ENCODE measurements at places on chromosomes 3 and 15.

DNA sequence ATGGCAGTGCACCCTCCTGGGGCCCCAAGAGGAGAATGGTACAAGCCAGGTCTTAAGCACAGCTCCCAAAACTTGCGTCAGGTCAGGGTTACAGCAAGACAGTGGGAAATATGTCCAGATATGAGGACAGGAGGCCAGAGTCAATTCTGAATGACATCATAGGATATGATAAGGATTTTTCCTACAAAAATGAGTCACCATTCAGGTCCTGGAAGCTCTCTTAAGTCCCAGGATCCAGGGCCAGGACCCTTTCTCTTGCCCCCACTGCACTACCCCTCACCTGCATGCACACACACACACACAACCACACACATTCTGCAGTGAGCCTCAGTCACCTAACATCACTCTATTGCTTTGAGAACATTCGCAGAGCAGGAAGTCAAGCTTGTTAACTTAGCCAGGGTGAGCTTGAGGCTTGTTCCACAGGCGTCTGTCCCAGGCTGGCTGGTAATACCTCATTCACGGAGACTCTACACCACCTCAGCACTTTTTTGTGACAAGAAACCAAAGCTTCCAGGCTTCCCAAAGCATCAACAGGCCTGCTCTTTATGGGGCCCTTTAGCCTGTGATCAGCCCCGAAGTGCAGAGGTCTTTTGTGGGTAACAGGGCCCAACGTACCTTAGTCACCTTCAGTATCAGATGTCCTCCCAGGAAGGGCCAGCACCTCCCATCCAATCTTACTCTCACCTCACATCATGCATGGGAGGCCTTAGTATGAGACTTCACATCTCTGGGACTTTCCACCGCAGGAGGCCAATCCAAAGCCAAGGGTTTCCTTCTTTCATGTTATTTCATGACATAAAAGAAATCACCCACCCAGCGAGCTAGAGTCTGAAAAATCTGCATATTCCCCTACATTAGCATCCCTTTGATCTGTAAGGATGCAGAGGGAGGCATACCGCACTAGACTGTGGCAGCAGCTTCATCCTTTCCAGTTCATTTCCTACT lies 74.0 kb upstream of the LIPC start:
- no peak for DNase-seq
- no peaks in the 10 kb centered on the region for H3K36me3 ChIP-seq
- H3K4me3 ChIP-seq = no peak overlapping the region

DNA sequence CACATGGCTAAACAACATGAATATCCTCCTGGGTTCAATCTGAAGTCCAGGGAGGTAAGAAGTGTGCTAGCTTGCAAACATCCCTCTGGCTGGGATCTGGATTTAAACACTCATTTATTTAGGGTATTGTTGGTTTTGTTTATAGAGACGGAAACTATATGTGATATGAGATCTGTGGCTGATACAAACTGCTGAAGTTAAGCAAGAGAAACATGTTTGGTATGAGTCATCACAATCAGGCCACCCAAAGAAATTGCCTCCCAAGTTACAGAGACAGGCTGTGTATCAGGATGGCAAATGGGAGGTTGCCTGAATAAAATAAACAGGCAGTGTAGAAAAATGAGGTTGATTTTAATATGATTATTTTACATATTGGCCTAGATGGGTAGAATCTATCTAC lies 562.1 kb downstream of the IGSF11 start:
- no peaks in the 10 kb centered on the region for H3K27me3 ChIP-seq
- no peak for DNase-seq
- no peaks in the 10 kb centered on the region for H3K36me3 ChIP-seq
- H3K4me3 ChIP-seq = no peak overlapping the region
- no peaks in the 10 kb centered on the region for H3K4me1 ChIP-seq

DNA sequence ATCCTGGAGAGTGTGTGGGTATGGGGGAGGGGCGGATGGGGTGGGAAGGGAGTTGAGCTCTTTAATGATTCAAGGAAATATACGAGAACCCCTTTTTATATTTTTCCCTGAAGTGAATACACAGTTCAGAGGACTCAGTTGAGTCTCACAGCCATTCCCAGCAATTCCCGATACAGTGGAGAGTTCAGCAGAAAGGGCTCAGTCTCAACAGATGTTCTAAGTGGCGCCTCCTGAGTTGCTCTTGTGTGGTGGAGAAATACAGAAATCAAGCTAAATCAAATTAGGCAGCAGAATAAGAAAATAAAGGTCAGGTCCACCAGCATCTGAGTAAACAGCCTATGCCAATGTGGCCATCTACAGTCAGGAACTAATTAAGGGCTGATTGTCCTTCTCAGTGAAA lies 372.1 kb downstream of the NR2F2 start:
- DNase-seq = no peak
- peaks cover 10% of the 10 kb centered on the region for H3K27me3 ChIP-seq
- no peaks in the 10 kb centered on the region for H3K4me1 ChIP-seq
- no peak overlapping the region for H3K4me3 ChIP-seq
- no peak overlapping the region for H3K27ac ChIP-seq

DNA sequence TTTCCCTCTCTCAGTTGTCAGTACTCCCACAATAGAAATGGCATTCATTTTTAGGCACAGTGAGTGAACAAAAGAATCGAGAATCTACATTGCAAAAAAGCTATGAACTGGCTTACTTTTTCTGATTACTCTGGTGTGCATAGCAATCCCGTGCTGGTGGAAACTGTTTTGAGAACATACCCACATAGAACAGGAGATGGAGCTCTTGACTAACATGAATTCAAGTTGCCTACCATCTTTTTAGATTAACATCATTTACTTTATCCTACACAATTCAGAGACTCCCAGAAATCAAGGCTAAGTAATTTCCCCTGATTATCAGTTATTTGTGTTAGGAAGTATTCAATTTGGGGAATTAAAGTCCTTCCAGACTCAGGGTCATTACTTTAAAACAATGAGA lies 326.6 kb downstream of the ARPP21 start:
- no peak overlapping the region for H3K4me3 ChIP-seq
- H3K4me1 ChIP-seq = no peaks in the 10 kb centered on the region
- no peaks in the 10 kb centered on the region for H3K36me3 ChIP-seq
- H3K27ac ChIP-seq = no peak overlapping the region
- H3K27me3 ChIP-seq = no peaks in the 10 kb centered on the region

DNA sequence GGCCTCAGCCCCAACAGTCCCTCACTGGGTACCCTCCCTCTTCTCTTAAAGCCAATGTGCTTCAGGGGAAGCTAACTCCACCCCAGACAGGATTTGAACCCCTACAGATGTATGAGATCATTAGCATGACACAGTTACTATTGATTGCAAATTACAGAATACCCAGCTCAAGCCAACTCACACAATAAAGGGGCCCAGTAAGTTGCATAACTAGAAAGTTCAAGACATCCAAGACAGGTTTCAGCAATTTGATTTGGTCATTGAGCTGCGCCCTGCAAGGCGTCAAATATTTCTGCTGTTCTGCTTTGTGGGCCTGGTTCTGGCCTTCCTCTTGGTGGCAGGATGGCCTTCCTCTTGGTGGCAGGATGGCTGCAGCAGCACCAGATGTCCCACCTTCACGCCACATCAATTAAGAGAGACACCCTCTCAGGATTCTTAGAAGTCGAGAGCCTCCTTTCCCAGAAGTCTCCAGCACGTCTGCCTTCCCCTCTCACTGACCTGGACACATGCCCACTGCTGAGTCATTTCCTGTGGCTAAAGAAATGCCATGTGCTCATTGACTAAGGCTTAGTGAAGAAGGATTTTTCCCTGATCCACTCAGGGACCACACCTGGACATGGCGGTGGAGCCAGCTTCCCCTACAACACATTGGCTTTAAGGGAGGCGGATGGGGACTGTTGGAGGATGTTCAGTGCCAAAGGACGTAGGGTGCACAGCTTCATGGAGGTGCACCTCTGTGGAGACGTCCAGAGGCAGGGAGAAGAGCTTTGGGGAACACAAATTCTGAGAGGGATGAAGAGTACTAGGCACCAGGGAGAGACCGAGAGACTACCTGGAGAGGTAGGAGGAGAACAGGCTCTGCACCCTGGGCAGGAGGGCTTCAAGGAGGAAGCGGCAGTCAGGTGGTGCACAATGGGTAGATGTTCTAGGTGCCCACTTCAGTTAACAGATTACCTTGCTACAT lies 49.1 kb downstream of the DNASE1L3 start:
- H3K4me1 ChIP-seq = peaks cover 18% of the 10 kb centered on the region
- DNase-seq = no peak
- no peak overlapping the region for H3K4me3 ChIP-seq
- H3K27me3 ChIP-seq = no peaks in the 10 kb centered on the region
- no peak overlapping the region for H3K27ac ChIP-seq

DNA sequence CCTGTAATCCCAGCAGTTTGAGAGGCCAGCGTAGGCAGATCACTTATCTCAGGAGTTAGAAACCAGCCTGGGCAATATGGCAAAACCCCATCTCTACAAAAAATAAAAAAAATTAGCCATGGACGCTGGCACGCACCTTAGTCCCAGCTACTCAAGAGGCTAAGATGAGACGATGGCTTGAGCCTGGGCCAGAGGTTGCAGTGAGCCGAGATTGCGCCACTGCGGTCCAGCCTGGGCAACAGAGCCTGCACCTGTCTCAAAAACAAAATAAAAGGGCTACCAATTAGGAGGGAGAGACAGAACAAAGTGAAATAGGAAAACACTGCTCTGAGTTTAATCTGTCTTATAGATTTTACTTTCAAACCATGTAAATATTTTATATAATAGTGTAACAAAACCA lies 33.8 kb downstream of the MSL2 start:
- no peaks in the 10 kb centered on the region for H3K36me3 ChIP-seq
- no peak overlapping the region for H3K27ac ChIP-seq
- no peak overlapping the region for H3K4me3 ChIP-seq
- no peak for DNase-seq

DNA sequence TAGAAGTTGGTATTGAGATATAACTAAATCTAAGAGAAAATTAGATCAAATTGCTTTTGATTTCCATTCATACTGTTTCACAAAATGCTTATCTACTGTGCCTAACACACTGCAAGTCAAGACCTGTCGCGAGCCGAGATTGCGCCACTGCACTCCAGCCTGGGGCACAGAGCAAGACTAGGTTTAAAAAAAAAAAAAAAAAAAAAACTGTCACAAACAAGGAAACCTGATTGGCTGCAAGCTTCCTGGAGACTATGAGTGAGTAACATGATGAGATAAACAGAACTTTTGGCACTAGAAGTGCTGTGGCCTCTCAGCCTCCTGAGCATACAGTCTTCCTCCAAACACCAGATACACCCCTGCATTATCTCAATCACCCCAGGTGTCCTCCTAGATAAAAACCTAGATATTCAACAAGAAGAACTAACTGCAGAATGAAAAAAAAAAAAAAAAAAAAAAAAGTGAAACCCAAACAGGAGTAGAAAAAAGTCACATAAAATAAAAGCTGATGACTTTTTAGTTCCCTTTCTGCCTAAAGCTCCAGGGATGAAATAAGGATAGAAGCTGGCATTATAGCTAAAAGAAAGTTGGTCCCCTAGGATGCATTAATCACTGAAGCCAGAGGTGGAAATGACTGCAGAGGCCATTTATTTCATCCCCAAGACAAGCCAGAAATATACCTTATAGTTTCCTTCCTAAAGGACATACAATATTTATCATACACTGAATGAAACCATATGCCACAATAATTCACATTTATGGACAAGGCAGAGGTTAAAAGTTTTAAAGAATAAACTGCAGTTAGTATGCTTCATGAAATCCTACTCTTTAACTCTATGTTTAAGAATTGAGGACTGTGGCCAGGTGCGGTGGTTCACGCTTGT lies 82.4 kb downstream of the P3H2 start:
- no peaks in the 10 kb centered on the region for H3K27me3 ChIP-seq
- no peaks in the 10 kb centered on the region for H3K36me3 ChIP-seq
- DNase-seq = peak; percentile 43
- no peak overlapping the region for H3K27ac ChIP-seq
- H3K4me3 ChIP-seq = no peak overlapping the region

DNA sequence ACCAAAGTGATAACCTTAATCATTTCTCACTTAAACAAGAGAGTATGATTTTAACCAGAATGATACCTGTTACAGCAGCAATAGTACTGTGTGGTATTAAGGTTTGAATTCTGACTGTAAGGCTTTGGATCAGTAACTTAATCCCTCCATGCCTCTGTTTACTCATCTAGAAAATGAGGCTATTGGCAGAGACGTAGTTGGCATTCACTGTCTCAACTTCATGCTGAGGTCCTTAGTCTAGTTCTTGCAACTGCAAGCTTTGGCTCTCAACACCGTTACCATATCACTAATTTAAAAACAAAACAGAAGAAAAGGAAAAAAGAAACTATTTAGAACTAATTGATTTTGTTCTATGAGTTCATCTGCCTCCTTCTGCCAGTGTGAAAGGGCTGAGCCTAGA lies 875.4 kb downstream of the MCTP2 start:
- H3K27me3 ChIP-seq = no peaks in the 10 kb centered on the region
- no peaks in the 10 kb centered on the region for H3K36me3 ChIP-seq
- no peak overlapping the region for H3K4me3 ChIP-seq
- no peak overlapping the region for H3K27ac ChIP-seq
- no peak for DNase-seq

DNA sequence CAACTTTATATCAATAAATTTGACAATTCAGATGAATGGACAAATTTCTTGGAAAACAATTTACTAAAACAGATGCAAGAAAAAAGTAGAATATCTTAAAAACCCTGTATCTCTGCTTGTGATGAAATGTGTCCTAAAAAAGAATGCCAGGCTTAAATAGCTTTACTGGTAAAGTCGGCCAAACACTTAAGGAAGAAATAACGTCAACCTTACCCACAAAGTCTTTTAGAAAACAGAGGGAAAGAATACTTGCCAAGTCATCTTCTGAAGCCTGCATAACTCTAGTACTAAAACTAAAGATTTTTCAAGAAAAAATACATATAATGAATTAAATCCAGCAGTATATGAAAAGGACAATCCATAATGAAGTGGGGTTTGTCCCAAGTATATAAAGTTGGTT lies 111.1 kb downstream of the RASA2 start:
- H3K27ac ChIP-seq = no peak overlapping the region
- H3K4me1 ChIP-seq = no peaks in the 10 kb centered on the region
- peaks cover 81% of the 10 kb centered on the region for H3K36me3 ChIP-seq
- no peaks in the 10 kb centered on the region for H3K27me3 ChIP-seq
- DNase-seq = no peak
